ENCODE measurements at places on chromosomes 4 and X.

DNA sequence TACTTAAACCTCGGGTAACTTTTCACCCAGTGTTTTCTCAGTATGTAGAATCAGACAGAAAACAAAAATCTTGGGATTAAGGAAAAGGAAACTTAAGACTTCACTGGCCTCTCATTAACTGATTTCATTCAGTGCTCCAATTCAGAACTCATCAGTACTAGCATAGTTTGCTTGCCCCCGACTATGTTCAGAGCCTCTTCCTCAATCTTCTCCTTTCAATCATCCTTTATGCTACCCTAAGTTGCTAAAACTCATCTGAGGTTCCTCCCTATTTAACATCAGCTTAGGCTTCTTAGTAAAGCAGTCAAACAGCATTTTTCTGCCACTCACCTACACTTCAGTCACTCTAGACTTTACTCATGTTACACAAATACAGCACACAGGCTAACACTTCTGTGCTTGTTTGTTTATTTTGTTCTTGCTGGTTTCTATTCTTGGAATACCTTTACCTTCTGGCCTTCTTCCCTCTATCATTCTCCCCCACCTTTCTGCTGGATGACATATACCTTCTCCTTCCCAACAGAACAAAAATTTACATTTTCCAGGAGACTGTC, 163.0 kb upstream of the TLL1 start:
- no peak for DNase-seq

DNA sequence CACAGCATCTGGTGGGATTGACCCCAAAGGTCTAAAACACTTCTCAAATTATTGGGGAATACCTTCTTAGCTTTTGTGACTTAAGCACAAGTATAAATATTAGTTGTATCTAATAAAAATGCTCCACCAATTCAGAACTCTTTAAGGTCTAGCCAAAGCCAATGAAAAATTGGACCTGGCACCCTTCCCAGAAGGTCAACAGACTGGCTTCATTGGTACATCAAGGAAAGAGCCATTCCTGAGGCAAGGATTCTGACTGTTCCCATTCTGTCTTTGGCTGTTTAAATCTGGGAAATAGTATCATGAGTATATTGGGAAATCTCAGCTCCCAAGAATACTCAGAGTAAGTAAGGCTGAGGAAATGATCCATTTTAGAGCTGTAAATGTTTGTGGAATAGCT, 153.0 kb upstream of the TRPC5 start:
- no peak for DNase-seq

GRCh38 chr4:6461301-6462165, 10.9 kb downstream of the PPP2R2C start:
- no peak for DNase-seq

DNA sequence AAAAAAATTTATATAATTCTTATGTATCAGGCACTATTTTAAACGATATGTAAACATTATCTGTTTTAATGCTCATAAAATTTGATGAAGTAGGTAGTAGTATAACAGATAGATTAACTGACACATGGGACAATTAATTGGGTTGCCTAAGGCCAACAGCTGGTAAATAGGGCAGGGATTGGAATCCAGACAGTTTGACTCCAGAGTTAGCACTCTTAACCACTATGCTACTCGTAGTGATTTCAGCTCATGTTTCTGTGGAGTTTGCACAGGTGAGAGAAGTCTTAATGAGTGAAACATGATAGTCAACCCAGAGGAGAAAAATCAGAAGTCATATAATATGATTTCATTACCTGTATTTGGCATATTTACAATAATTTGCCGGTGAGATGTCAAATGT, 126.0 kb upstream of the WDFY3 start:
- DNase-seq = no peak

DNA sequence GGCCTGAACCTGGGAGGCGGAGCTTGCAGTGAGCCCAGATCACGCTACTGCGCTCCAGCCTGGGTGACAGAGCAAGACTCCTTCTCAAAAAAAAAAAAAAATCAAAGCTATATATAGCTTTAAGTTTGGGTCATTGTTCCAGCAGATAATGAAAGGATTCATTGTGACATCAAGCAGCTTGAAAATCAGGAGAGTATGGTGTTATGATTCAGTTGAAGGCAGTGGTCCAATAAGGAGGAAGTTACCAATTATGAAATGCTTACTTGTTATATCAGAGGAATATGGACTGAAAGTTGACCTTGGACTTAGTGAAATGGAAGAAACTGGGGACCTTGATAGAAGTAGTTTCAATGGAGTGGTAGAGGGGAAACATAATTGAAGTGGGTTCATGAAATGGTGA, 140.4 kb upstream of the MAD2L1 start:
- DNase-seq = no peak

GRCh38 chr4:71009086-71009485, 15.6 kb downstream of the DCK start:
- DNase-seq = no peak
